ENCODE measurements at places on chromosomes 4 and X. TPM values are rescaled to one million over a fixed set of nuclear protein-coding genes. Genes with fewer than 3 reads are reported as not detected.

Gene SLC49A3
- total RNA-seq = 8.9 TPM

Gene USP38
- total RNA-seq = 21.8 TPM

Gene HSD17B13
- 0.73 TPM for total RNA-seq

GRCh38 chrX:43703211-43703791 lies 47.2 kb downstream of the MAOA start:
- no peak for DNase-seq

GRCh38 chrX:40736170-40736505 lies 796 bp upstream of the MED14 start:
- DNase-seq = no peak

GRCh38 chr4:98314791-98315565 lies 53.8 kb downstream of the RAP1GDS1 start:
- DNase-seq = no peak
